DMS79 treated with DMSO at 0.1 percent for 48 hours (cell line): ENCODE measurements at places on chromosomes 2 and 18.

DNA sequence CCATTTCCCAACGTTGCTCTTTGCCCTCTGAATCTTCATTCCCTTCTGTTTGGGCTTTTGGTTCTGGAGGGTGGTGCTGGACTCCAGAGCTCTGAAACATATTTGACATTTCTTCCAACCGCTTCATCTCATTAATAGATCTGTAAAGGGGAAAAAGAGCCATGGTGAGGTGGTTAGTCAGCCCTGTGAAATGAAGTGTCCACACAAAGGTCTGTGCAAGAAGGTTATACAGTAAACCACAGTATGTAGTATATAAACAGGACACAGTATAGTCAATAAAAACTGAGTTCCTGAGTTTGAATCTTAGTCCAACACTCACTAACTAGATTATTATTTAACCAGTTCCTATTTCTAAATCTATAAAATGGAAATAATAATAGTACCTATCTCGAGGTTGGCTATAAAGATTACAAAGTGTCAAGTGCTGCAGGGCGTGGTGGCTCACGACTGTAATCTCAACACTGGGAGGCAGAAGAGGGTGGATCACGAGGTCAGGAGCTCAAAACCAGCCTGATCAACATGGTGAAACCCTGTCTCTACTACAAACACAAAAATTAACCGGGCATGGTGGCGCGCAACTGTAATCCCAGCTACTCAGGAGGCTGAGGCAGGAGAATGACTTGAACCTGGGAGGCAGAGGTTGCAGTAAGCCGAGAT is 13.1 kb downstream of the STARD7 start:
- DNase-seq: no peak

GRCh38 chr2:173806761-173807160 is 158.4 kb downstream of the SP3 start:
- no peak for DNase-seq

DNA sequence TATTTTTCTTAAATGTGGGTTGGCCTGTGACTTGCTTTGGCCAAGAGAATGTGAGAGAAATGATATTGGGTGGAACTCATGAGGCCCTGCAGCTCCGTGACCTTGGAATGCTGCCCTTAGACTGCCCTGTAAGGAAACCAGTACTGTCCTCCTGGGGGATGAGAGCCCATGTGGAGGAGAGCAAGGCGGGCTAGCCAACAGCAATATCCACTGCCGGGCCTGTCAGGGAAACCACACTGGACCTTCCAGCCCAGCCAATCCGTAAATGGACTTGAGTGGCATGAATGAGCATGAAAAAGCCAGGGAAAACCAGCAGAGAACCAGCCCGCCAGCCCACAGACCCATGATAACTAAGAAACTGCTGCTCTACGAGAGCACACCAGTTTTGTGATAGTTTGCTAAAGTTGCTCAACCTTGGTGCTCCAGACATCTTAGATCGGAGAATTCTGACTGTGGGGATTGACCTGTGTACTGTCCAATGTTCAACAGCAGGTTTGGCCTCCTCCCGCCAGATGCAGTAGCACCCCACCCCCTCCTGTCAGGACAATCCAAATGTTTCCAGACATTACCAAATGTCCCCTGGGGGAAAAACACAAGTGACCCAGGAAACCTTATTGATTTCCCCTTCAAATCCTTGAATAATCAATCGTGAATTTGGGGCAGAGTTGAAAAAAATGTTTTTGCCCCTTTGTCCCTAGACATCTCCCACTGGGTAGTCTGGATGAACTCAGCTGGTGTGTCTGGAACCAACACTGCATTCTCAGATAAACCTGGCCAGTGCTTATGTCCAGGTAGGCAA is 27.2 kb downstream of the ALPK2 start:
- no peak for DNase-seq

GRCh38 chr18:20963027-20963426 is 148.6 kb downstream of the ROCK1 start:
- DNase-seq: no peak

DNA sequence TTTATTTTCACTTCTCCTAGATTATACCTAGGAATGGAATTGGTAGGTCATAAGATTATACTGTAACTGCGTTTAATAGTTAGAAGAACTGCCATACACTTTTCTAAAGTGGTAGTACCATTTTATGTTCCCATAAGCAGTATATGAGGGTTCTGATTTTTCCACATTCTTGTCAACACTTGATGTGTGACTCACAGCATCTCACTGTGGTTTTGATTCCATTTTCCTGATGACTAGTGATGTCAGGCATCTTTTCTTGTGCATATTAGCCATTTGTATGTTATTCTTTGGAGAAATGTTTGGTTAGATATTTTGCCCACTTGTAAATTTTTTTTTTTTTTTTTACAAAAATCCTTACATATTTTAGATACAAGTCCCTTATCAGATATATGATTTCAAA is 2.3 kb downstream of the DCAF17 start:
- DNase-seq: no peak

DNA sequence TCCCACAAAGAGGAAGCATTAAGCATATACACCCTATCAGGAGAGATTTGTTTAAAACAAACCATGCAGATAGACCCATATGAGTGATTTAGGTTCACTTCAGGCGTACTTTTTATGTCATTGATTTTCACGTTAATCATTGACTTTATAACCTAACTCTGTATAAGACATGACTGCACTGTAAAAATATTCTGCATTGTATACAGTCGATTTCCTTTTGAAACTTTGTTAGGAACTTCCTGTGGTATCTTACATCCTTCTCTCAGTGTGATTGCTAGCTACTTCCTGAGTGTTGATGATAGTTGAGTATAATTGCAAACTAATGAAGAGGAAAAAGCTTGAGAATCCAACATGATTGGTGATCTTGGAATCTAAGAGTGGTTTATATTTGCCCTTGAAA is 69.4 kb downstream of the XIRP2 start:
- DNase-seq: no peak

DNA sequence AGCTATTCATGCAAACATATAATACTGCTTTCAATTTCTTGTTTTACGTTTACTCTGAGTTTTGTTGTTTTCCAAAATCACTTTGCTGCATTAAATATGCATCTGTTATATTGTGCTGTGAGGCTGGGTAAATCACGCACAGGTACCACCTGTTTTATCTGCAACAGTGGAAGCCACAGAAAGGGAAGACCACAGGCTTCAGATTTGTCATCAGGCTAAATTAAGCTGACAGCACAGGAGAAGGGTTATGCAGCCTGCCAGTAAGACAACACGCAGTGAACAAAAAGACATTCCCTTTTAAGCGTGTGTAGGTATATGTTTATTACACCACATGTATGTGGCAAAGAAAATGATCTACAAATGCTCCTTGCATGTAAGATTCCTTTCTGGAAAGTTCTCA is 38.2 kb downstream of the ZNF516 start:
- no peak for DNase-seq

- no peak for DNase-seq
Measured at GRCh38 chr2:127032621-127033020, 74.3 kb downstream of the BIN1 start.

DNA sequence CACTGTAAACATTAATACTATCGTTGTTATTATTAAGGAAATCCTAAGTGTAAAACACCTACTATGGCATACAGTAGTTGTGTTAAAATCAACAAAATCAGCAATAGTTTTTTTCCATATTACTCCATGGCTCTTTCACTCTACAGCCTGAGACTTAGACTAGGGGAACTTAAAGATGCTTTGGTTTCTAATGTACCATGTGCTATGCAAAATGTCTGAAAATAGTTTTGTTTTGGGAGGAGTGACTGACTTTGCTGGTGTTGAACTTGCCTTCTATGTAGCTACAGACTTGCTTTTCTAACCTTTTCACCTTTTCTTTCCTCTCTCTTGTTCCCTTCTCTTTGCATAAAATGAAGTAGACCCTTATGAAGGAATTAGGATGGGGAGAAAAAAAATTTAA is 159.0 kb upstream of the CCDC195 start:
- DNase-seq: no peak
